ENCODE measurements at places on chromosomes 7 and 10.
A peak's percentile ranks its signal among the peaks of the same experiment; 100 is the strongest.

DNA sequence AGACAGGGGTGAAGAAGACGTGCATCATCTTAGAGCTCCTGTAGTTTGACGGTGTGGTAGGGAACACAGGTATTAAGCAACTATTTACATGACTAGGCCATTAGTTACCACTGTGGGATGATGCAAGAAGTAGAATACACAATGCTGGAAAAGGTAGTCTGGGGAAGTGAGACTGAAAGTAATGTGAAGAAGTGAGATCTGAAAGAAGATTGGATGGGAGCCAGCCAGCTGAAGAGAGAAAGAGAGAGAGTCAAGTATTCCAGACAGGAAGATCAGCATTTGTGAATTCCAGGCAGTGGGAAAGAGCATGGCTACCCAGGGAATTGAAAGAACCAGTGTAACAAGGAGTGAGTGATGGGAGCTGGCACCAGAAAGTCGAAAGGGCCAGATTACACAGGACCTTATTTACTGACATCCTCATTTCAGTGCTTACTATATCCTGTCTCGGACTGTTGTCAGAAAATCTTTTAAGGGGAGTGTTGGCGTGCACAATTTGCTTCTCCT lies 4.0 kb upstream of the CFAP58 start:
- no peak for DNase-seq

- DNase-seq = no peak
Observed at GRCh38 chr10:71042216-71042615, 153.9 kb upstream of the PCBD1 start.

- DNase-seq = no peak
Observed at GRCh38 chr7:104296266-104296665, 32.1 kb upstream of the LHFPL3 start.

GRCh38 chr7:154928136-154929005 lies 74.6 kb downstream of the PAXIP1 start:
- DNase-seq = no peak

DNA sequence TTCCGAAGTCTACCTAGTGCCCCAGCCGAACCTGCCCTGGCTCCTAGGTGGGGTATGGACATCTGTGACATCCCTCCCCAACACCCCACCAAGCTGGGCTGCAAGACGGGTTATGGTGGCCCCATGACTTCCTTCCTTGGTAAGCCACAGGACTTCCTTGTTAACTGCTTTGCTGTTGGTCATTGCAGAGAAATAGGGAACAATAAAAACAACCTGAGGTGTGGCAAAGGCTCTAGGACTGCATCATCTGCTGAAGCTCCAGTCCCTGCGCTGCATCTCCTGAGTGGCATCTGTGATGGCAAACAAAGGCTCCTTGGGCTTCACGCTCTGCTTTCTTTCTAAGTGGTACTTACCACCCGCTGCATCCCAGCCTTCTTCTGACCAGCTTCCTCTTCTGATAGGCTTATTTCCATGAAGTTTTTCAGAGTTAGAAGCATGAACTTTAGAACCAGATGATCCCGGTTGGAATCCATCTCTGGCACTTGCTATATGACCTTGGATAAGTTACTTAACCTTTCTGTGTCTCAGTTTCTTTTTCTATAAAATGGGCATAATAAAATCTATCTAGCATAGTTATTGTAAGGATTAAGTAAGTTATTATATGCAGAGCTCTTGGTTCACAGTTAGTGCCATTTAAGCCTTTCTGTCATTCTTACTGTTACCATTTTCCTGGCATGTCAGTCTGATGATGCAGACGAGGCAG lies 216.8 kb downstream of the RPS24 start:
- DNase-seq = no peak

- no peak for DNase-seq
Observed at GRCh38 chr7:4766666-4767519, 8.5 kb upstream of the AP5Z1 start.

GRCh38 chr7:90692396-90692795 lies 96.3 kb downstream of the CDK14 start:
- peak; percentile 36 for DNase-seq

GRCh38 chr7:30688718-30689221 lies 6.5 kb upstream of the CRHR2 start:
- no peak for DNase-seq

DNA sequence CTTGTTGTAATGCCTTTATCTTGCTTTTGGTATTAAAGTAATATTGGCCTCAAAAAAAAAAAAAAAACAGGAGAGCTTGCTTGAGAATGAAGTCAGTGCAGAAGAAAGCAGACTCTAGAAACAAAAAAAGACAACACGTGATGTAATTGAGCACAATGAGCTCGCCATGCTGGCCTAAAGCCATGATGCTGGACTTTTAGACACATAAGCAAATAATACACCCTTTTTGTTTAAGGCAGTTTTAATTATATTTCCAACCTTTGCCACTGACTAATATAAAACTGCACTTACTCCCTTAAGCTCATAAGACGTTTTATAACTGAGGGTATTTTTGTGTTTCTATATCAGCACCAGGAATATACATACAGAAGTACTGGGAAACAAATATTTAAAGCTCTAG lies 798.3 kb downstream of the KCNMA1 start:
- DNase-seq = no peak

DNA sequence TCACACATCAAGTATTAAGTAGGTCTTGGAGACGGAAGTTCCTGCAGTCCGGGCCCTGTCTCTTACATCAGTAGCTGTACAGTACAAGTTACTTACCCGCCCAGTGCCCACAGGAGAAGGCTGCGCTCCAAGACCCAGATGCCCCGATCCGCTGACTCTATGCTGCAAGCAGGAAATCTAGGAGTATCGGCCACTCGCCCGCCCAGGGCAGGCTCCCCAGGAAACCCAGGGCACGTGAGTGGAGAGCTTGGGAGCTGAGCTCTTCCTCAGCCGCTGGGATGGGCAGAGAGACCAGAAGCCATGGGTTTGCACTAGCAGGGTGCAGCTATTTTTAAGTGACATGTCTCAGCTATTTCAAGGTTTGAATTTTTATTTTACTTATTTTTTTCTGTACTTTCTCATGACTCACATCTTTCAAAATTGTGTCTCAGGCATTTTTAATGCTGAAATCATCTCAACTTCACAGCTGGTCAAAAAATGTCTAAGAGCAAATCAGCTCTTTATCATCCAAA lies 1.9 kb upstream of the GPER1 start:
- DNase-seq = no peak

DNA sequence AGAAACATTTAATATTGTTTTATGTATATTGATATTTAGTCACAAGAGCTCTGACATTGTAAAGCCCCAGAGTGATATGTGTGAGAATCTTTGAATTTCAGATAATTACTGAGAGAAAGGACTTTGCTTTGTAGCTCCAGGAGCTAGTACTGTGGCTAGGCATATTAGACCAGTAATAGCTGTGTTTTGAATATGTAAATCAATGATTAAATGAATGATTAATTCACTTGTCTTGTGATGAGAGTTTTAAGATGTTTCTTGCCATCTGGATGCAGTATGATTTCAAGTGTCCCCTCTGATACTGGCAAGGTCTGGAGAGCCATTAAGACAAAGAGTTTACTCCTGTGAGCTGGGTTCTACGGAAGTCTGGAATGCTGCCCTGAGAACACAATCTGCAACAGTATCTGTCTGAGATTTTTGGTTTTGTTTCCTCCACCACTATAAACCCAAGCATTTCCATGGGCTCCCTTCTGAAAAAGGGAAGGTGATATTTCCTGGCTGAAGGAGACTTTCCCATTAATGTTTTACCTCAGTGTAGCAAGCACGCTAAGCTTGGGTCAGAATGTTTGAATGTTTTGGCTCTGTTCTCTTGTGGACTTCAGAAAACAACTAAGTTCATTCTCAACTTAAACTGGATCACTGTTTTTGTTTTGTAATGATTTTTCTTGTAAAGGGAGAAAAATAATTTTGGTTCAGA lies 61.3 kb upstream of the BICC1 start:
- DNase-seq = no peak

DNA sequence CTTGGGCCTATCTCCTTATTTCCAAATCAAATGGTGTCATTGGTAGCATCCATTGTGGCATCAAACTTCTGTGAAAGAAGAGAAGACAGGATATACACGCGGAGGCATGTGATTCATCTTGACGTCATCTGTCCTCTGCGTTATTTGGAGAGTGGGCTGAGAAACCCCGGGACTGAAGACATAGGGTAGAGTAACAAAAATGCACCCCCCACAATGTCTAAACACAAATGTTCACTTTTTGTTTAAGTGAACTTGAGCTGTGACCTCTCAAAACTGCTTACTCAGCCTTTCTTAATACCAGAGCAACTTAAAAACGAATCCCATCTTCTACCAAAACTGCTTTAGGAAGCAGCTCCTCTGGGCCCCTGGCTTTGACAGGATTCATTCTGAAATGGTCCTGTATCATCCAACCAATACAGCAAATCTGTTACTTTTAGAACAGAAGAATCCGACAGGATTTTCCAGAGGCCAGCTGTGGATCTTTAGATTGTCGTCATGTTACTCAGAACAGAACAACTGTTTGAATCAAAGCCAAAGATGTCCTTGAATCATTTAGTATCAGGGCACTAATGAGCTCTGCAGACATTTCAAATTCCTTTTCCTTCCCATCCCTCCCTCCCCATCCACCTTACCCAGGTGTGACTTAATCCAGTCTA lies 438.1 kb downstream of the SUGCT start:
- DNase-seq = no peak

Data from NCI-H1092 treated with DMSO at 0.1 percent for 48 hours (cell line).